ENCODE measurements at places on chromosomes 12 and 14.

- no peak for DNase-seq
Observed at GRCh38 chr12:68334132-68334531, 2.0 kb upstream of the MDM1 start.

DNA sequence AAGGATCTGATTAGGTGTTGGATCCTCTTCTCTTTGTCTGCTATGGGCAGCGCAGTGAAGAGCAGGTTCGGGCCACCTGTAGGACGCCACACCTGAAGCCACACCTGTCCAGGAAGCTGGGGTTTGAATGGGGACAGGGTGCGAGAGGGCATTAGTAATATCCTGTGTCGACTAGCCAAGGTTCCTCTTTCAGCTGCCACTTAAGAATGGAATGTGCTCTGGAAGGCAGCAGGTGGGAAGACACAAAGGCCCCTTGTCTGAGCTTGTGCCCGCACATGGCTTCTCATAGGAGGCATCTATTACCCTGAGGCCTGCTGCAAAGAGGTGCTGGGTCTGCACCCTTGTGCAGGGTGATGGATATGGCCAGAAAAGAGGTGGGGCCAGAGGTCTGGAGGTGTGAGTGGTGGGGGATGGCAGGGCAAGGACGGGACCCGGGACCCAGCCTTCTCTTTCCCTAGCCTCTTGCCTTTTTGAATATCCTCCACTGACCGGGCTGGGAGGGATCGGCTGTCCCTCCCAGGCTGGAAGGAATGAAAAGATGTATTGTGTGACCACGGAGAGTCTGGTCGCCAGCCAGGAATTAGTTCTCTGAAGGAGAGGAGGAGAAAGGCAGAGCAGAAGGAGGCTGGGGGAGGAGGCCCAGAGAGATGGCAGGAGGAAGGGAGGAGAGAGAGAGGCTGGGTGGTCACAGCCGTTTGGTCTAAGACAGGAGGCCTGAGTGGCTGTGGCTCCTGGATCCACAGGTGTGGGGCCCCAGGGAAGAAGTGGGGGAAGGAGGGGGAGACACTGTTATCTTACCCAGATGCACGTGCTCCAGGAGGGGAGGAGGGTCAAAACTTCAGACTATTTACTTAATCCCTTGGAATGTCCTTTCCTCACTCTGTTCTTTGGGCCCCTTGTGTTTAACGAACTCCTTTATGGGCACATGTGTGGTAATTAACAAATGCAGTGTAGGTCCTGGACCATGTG, 101.5 kb downstream of the SMOC1 start:
- no peak for DNase-seq

GRCh38 chr12:95623554-95624170, 72.4 kb upstream of the USP44 start:
- peak; percentile 53 for DNase-seq

DNA sequence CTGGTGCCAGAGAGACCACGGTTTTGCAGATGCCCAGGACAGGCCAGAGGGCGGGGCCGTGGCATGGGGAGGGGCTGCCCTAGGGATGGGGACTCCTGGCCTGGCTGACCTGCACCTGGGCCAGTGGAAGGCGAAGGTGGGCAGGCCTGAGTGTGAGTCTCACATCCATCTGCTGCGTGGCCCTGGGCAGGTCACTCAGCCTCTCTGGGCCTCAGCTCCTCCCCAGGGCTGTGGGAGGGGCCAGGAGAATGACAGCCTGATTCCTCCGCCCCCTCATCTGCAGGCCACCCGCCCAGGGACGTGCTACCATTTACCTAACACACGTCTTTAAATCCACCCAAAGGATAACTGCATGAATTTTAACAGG, 90.9 kb downstream of the GALNT9 start:
- no peak for DNase-seq

DNA sequence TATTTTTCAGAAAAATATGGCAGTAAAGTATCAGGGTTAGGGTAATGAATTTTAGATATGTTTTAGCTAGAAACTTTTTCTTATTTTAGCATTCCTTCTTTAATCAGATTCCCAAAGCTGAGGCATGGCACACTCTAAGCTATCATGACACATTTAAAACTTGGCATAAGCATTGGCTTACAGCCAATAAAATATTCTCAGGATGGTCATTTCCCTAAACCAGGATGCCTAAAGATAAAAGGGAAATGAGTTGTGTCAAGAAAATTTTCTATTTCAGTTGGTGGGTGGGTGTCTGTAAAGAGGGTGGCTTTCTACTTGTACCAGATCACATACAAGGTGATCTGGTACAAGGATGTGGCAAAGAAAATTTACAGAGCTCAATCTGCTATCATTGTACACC, 47.8 kb downstream of the PEBP1 start:
- no peak for DNase-seq

- DNase-seq = no peak
Observed at GRCh38 chr12:38664661-38665269, 240.6 kb downstream of the CPNE8 start.

DNA sequence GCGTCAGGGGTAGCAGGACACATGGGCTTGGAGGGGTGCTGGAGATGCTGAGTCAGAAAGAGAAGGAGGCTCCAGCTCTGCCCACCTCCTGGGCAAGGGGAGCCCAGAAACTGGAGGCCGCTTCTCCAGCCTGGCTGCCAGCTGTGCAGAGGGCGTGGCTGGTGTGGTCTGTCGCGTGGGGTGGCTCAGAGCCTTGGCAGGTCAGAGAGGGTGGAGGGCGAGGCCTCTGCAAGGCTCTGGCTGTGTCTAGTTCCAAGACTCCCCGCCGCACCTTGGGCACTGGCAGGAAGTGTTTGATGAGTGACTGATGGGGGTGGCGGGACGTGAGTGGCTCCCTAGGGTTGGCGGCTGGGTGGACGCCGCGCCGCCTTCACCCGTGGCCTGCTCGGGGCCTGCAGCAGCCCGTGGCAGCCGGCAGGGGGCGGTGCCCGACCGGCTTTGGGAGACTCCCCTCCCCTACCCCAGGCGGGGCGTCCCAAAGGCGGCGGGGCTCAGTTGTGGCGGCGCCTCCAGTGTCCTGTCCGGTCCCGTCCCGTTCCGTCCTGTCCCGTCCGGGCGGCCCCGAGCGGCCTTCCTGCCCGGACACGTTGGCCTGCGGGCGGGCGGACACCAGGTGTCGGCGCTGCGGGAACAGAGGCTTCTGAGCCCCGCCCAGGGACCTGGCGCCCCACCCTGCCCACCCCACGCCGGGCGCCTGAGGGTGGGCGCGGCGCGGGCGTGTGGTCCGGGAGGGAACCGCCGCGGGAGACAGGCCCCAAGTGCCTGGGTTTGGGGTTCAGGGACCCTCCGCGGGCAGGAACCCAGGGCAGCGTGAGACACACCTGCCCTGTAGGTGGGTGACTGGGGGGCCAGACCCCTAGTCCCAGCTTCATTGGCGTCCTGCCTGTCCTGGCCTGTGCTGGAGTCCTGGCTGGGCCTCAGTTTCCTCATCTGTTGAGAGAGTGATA, 39.7 kb downstream of the KRT80 start:
- DNase-seq = peak; percentile 43
